ENCODE measurements at places on chromosomes 3 and 15.

DNA sequence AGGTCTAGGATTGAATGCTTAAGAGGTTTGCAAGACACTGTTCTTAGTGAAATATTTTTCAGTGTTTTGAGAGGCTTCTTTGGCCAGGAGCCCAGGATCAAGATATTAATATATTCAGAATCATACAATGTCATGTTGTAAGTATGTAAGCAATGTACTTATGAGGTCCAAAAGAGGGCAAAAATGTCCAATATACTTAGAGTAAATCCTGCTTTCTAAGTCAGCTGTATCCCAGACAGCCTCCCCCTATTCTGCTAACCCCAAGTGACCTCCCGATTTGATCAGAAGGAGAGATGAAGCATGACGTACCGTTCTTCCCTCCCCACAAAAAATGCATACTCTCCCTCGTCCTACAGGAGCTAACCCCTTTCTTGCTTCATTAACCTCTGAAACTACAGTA, 70.9 kb downstream of the CHAC1 start:
- DNase-seq: no peak

- no peak for DNase-seq
Observed at GRCh38 chr15:62503451-62503850, 338.4 kb upstream of the C2CD4B start.

GRCh38 chr3:13051066-13051465, 22.2 kb downstream of the IQSEC1 start:
- DNase-seq: no peak

GRCh38 chr3:31707286-31707685, 174.6 kb downstream of the STT3B start:
- no peak for DNase-seq

DNA sequence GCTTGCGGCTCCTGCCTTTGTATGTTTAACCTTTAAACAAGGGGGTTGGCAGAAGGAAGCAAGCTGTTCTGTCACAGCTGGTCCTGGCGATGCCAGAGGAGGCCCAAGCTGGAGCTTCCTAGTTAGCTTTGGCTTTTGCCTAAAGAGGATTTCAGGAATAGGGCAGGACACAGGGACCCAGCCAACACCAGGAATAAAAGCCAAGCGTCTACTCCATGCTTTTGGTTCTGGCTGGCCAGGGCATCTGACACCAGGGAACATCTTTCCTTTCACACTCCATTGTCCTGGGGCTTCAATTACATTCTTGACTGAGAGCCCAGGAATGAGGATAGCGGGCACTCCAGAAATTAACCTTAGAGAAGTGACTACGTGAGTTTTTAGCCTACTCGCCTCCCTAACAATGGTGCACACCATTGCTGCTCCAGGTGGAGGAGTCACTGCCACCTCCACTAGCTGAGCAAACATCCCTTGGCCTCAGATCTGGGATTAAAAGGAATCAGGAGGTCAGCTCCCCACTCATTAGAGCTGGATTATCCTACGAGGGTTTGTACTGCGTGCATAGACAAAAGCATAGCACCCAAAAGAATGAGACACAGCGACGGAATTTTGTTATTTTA, 38.2 kb downstream of the TPM1 start:
- DNase-seq: no peak

DNA sequence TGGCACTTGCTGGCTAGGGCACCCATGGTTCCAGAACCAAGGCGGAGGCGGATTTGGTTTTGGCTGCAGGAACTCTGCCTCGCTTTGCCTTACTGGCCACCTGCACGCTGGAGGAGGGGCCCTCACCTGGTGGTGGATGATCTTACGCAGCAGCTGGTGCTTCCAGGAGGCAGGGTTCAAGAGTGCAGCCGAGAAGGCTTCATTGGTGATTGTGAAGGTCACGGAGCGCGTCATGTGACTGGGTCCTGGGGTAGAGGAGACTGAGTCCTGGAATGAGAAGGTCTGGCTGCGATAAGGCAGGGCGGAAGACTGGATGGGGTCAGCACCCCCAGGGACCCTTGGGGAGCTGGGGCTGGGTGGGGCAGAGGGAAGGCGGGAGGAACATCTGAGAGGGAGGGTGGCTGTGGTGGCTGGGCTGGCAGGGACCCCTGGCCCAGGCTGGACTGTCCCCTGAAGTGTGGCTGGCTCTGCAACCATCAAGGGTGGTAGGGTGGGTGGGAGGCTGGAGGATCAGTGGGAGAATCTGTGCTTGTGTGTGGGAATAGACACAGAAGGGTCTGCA, 25.8 kb upstream of the GOLGA6C start:
- DNase-seq: no peak

DNA sequence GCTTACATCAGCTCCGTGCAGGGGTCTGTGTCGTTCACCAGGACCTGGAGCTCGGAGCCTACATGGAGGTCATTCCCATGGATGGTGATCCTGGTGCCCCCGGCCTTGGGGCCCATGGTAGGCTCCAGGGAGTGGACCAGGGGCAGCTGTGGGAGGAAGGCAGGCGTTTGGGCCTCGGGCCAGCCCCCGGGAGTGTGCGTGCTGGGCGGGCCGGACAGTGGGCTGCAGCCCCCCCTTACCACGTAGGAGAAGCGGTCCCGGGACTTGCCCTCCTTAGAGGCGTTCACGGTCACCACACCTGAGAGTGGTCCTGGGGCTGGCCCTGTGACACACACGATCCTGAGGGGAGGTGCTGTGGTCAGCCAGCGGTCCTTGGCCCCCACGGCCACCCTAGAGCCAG, 29.6 kb downstream of the H1-8 start:
- DNase-seq: no peak

DNA sequence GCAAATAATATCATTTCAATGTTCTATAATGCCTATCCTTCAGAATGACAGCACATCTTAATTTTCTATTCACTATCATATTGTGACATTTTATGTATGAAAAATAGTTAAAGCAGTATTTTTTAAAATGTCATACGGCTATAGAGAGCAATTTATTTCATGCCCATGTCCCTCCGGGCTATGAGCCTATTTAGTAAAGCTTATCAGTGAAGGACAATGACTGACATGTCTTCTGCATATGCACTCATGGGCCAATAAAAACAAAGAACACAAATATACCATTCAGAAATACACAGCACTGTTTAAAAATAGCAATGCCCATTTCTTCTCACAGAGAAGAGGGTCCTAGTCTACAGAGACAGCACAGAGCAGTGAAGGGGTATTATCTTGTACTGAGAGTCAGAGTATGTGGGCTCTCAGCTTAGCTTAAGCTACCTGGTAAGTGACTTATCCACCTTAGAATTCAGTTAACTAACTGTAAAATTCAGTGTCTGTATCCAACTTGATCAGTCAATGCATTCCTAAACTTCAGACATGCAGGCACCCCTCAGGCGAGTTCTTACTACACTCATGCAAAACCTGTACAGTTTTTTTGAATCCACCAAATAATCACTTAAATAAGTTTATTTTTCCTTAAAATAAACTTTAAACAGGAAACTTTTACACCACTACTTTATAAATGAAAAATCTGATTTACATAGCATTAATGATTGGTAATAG, 9.0 kb downstream of the GOLIM4 start:
- no peak for DNase-seq

DNA sequence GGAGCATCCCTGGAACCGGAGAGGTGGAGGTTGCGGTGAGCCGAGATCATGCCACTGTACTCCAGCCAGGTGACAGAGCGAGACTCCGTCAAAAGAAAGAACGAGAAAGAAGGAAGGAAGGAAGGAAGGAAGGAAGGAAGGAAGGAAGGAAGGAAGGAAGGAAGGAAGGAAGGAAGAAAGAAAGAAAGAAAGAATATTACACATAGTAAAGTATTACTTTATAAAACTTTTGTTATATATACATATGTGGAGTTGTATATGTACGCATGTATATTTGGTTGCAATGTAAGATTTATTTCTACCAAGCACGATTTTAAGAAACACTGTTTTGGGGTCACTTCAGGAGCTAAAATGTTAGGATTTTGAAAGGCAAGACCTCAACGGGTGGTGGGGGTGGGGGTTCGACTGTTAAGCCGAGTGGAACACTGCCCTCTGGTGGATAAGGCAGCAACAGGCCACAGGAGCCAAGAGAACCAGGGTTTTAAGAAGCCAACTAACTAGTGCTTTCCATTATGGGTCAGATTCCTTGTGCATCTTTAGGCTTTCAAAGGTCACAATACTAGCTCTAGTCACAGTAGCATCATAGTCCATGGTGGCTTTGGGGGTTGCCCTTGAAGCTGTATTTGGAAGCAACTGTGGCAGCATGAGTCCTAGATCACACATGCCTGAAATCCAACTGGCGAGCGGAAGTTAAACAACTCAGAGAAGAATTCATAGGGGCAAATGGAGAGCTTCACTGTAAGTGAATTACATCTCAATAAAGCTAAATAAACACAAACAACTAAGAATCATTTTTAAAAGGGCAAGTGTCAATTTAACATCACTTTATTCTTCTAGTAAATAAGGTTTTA, 22.5 kb downstream of the GLB1 start:
- peak; percentile 77 for DNase-seq

GRCh38 chr15:101325263-101326025, 30.4 kb upstream of the SNRPA1 start:
- no peak for DNase-seq

DNA sequence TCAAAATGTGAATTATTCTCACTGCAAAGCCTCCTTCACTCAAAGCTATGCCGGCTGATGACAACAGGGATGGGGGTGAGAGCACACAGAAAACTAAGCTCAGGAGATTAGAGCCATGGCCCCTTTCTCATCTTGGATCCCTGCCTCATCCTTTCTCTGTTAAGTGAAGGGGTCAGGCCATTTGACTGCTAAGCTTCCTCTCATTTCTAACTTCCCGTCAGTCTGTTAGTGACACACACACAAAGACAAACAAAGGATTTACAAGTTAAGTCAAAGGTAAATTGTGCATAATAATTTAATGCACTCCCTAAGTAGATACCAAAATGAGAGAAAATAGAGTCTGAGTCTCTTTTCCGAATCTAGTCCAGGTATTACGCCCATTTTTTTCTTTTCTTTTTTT, 1.2 kb downstream of the SS18L2 start:
- DNase-seq: no peak

DNA sequence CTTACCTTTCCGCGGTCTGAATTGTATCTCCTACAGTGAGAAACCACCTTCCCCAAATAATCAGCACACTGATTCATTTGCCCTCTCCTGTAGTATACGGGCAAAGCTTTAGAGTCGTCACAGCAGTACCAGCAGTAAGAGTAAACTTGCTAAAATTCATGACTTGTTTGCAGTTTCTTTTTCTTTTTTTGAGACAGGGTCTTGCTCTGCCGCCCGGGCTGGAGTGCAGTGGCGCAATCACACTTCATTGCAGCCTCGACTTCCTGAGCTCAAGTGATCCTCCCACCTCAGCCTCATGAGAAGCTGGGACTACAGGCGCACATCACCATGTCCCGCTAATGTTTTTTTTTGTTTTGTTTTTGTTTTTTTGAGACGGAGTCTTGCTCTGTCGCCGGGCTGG, 11.9 kb downstream of the SCAMP5 start:
- no peak for DNase-seq

- DNase-seq: no peak
Observed at GRCh38 chr15:77181305-77182074, 110.6 kb upstream of the TSPAN3 start.

DNA sequence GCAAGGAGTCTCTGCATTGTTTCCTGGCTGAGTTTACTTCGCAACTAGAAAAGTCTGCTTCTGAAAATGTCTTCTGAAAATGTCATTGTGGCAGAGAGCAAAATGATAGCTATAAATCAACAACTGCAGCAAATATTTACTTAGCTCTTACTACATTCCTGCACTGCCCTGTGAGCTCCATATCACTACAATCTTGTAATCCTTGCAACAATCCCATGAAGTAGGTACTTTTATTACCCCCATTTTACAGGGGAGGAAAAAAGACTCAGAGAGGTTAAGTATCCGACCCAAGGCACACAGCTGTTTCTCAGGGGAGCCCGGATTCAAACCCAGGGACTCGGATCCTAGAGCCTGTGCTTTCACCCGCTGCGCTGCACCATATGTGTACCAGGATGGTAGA, 34.2 kb upstream of the SPTBN5 start:
- DNase-seq: no peak

DNA sequence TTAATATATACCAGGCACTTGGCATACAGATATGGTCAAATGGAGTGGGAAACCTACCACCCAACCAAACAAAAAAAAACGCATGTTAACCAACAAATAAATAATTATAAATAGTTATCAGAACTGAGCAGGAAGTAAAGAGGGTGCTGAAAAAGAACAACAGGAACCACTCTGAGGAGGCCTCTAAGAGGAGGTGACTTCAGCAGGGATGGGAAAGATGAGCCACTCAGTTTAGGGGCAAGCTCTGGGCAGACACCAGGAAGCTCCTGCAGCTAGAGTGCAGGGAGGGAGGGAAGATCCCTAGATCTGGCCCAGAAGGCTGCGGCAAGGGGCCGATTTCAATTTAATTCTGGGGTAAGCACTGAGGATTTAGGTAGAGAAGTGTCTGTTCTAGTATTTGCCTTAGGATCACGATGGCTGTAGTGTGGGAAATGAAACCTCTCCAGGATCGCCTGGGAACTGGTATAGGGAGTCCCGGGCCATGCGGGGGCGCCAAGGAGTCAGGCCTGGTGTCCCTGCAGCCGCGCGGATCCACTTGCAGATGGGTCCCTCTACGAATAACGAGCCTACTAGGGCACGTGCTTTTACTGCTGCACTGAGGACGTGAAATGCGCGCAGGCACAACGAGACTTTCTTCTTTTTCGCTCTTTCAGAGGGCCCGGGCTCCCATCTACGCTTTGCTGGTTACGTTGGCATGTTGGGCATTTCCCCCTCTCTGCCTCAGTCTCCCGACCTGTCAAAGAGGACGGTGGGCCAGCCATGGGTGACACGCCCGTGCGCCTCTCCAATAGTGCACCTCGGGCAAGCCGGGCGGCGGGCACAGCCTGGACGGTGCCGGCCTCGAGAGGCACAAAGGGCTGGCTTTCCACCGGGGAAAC, 1.5 kb upstream of the LIMD1 start:
- peak; percentile 62 for DNase-seq

DNA sequence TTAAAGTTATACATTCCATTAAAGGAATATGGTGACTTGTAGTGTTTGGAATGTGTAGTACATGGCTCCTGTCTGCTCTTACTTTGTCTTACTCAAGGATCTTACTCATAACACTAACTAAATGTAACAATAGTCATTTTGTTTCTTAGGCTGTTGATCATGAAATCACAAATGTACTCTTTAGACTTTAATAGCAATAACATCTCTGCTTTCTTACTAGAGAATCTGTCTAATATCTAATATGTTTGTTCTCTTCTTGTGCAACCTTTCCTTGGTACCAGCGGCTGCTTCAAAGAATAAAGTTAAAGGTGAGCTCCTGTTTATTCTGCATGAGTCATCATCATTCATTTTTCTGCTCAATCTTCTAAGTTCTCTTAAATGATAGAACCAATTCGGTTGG, 767.5 kb downstream of the CADM2 start:
- no peak for DNase-seq

DNA sequence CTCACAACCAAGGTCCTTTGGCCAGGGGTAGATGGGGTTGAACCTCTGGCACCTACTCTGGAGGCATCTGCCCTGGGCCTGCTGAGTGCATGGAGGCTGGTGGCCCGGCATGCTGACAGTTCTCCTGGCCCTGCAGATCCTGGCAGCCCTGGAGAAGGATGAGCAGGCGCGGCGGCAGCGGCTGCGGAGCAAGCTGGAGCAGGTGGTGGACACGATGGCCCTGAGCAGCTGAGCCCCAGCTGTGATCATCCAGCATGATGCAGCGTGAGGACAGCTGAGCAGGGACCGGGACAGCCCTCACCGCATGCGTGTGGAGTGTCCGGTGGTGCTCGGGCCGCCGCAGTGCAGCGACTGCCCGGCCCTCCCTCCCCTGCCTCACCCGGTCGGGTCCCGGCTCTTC, 50.9 kb downstream of the PLXNA1 start:
- no peak for DNase-seq

- no peak for DNase-seq
Observed at GRCh38 chr3:74021449-74021848, 396.7 kb upstream of the PDZRN3 start.

GRCh38 chr15:58232281-58233065, 94.3 kb downstream of the AQP9 start:
- no peak for DNase-seq

Measured in activated CD4-positive, alpha-beta T cell treated with anti-CD3 and anti-CD28 coated beads for 4 hours (primary cell).